GM20000 (cell line): ENCODE measurements at places on chromosomes 3 and 15.

DNA sequence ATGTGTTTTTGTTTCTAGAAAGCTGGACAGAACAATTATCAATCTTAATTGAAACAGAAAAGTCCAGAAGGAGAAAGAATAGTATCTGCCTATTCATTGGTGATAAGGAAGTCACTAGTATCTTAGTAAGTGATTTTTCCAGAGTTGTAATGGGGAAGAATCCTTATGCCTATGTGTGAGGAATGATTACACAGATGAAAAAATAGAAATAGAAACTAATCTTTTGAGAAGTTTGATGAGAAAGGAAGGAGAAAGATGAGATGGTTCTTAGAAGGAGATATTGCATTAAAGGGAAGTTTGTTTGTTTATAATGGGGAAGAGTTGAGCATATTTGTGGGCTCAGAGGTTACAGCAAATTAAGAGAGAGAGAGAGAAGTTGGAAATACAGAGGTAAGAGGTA lies 42.7 kb upstream of the CBLB start:
- no peak for DNase-seq

- peak; percentile 75 for DNase-seq
These were observed 44.7 kb downstream of the GTPBP8 start for GRCh38 chr3:113035387-113035982.

- peak; percentile 30 for DNase-seq
These were observed 50.8 kb upstream of the PLAAT1 start for GRCh38 chr3:193190146-193190786.

- no peak for DNase-seq
These were observed 101.0 kb upstream of the COL8A1 start for GRCh38 chr3:99537416-99537815.

DNA sequence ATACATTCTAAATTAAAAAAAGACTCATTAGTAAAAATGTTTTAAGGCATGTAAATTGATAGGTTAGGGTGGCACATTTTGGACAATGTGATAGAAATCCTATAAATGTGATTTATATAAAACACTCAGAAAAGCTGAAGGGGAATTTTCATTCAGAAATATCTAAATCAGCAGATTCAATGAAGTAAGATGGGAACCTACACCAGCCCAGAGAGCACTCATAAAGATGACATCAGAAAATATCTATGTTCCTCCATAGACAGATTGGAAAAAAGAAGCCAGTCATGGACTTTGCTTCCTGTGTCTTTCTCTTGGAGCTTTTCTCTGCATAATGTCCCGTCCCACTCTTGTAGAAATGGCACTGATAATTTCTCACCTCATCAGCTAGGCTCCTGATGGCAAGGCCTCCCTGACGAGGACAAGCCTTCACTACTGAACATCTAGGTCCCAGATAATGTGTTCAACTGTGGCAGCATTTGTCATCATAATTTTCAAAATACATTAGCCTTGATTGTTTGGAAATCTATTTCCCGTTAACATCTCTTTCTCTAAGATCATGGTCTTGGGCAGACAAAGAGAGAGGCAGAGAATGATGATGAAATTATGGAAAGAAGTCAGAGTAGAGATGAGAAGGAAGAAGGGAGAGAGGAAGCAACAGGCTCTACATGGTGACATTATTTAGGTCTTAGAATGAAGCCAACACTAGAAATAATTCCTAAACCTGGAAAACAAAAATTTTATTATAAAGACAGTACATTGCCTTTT lies 354.4 kb downstream of the NTRK3 start:
- DNase-seq: no peak

- DNase-seq: no peak
These were observed 12.3 kb upstream of the LMCD1 start for GRCh38 chr3:8489278-8489792.

DNA sequence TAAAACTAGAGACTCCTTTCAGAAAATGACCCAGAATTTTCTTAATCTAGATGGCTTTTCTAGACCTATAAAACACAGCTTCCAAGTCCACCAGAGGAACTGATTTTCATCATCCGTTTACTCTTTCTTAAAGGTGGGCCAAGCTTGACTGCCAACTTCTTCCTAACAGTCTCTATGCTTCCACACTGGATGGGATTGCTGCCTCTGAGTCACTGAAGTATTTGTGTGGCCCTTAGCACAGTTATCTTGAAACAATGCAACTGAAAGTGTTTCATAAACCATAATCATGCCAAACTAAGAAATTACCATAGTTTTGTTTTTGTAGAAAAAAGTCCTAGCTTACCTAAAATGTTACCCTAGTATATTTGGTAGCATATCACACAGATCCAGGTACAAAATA lies 985.7 kb downstream of the TUSC7 start:
- no peak for DNase-seq
